ENCODE measurements at places on chromosomes 7 and 10.

GRCh38 chr10:89537364-89537763 is 2.0 kb upstream of the SLC16A12 start:
- no peak for DNase-seq

- DNase-seq: peak; percentile 49
Measured at GRCh38 chr10:110502851-110503301, 5.2 kb downstream of the DUSP5 start.

- DNase-seq: no peak
Measured at GRCh38 chr7:94352887-94353286, 41.8 kb upstream of the COL1A2 start.

DNA sequence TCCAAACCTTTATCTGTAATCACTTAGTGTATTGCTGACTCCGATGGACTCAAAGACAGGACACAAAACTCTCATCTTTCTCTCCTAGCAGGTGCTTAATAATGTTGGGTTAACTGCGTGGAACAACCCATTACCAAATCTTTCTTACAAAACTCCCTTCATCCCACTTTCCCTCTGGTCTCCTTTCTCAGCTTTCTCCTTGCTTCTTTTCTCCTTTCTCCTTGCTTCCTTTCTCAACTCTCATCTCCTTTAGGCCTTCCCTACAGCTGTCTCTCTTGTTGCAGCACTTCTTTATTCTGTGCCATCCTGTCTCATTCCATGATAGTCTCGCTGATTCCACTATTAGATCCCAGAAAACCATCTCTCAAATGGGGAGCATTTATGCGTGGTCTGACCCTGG is 67.5 kb downstream of the TNS3 start:
- DNase-seq: no peak

- no peak for DNase-seq
Measured at GRCh38 chr10:62643606-62644587, 160.6 kb upstream of the ADO start.

DNA sequence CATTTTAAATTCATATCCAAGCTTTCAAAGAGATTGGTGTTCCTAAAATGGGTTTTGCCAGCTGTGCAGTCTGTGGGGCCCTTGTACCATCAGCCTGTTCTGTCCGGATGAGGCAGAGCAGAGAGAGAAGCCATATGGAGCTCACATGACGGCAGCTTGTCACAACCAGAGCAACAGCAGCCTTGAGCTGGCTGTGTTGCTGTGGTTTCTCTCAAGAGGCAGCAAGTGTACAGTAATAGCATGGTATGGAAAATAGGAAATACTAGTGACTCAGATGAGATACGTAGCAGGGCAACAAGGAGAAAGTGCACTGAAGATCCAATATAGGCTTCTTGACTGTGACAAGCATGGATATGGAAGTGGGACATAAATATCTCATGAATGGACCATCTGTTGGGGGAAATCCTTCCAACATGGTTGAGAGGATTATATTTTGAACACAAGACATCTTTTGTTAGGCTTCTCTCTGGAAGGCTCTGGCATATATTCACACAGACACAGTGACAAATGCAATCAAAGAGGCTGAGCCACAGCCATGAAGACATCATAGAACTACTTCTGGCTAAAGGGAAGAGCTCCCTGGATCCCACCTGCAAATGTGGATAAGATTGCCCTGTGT is 251.0 kb upstream of the TAC1 start:
- no peak for DNase-seq

GRCh38 chr7:152354061-152354460 is 81.7 kb downstream of the KMT2C start:
- DNase-seq: no peak

DNA sequence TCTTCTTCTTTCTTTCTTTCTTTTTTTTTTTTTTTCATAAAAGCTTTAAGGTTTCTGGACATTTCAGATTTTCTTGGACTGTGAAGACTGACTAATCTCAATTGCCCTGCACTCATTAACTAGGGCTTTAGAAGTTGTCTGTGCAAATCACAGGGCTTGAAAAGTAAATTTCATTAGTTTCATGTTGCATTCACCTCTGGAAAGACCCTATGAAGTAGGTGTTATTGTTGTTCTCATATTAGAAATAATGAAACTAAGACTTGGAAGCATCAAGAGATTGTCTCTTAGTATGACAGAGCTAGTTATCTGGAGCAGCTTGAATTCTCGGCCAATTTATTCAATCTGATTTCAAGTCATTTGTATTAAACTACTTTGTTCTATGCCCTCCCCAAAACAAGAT is 28.2 kb upstream of the SEMA3D start:
- no peak for DNase-seq

GRCh38 chr7:105130580-105130979 is 116.6 kb downstream of the KMT2E start:
- DNase-seq: no peak

GRCh38 chr10:22573820-22574569 is 140.4 kb downstream of the PIP4K2A start:
- peak; percentile 18 for DNase-seq

GRCh38 chr7:157662981-157663716 is 326.3 kb downstream of the DNAJB6 start:
- no peak for DNase-seq

DNA sequence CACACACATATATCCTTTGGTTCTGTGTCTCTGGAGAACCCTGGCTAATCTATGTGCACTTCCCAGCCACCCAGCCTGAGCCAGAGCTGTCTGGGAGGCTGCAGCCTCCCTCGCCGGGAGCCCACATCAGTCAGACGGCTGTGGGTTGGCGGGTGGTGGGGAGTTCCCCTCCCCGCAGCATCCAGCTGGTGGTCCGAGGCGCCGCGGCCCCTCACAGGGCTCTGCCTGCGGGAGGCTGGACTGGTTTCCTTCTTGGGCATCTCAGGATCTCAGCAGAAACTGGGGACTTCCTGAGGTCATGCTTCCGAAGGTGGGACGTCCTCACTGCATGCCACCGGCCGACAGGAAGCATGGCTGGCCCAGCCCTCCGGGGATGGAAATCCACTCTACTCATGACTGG is 22.0 kb upstream of the PSMG3 start:
- DNase-seq: no peak

DNA sequence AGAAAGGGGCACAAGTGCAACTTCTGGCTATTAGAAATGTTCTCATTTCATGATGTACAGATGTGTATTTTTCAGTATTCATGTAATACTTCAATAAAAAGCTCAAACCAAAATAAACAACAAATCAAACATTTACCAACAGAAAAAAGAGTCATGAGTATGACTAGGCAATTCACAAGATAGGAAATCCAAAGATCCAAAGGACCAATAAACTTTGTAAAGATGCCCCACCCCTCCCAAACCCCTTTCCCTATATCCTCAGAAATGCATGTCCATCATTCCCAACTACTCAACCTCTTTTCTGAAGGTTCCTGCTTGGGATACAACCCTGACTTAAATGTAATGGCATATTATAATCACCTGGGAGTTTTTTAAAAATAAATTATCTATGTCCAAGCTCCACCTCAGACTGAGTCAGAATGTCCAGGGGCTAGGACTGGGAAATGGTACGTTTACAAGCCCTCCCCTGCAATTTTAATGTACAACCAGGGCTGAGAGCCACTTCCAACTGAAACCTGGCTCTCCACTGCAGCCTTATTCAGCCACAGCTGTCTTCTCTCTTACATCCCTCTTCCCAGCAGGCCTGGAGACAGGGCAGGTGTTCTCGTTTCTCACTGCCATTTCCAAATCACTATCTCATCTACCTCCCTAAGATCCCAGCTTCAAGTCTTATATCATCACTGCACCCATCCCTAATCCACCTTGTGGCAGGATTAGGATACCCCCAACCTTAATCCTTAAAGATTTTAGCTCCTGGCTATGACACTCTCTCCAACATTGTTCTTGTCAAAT is 36.5 kb downstream of the COA1 start:
- no peak for DNase-seq
